ENCODE measurements at places on chromosomes 4 and X. TPM values are rescaled to one million over a fixed set of nuclear protein-coding genes. Genes with fewer than 3 reads are reported as not detected.

- no peaks in the 10 kb centered on the region for H3K27me3 ChIP-seq
- no peak overlapping the region for H3K4me3 ChIP-seq
- no peak for DNase-seq
- no peaks in the 10 kb centered on the region for H3K4me1 ChIP-seq
- no peak overlapping the region for H3K27ac ChIP-seq
Measured at GRCh38 chr4:99670409-99671073, 12.9 kb upstream of the C4orf54 start.

DNA sequence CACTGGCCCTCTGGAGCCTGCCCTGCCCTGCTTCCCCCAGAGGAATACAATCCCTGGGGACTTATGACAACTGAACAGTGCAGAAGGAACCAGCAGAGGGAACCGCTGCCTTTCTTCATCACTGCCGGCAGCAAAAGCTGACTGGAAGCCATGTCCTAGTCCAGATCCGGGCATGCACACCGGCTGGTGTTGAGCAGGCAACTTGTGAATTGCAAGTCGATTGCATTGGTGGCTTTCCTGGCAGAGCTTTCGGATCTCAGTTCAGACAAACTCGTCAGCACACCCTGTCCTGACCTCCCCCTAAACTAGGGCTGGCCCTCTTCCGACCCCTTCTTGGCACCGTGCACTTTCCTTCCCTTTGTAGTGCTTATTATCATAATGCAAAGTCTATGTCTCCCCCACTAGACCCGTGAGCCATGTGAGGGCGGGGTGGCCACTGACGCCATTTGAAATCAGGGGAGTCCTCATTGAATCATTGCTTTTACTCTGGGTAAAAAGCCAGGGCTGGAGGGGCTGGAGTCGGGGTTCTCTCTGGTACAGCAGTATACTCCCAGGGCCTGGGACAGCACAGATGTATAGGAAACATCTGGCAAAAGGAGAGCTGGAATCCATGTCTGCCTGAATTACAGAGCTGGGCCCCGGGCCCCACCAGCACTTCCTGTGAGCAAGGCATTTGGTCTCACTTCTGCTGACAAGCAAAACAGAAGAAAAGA lies 1.8 kb downstream of the ARHGAP4 start:
- DNase-seq, result no peak
- no peaks in the 10 kb centered on the region for H3K27me3 ChIP-seq
- no peak overlapping the region for H3K27ac ChIP-seq

DNA sequence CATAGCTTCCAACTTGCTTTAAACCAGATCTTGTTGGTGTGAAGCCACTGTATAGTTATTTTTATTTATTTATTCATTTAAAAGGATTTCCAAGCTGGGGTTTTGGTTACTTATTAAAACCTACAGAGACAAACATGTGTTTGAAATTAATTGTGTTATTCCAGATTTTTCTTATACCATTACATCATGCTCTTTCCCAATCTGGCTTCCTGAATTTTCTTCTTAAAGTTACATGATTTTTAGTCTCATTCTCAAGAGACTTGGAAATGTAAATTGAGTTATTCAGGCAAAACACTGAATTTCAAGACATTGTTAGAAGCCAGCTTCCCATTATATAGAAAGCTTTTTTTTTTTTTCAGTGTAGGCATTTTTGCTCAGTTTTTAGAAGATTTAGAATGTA lies 381.9 kb downstream of the IL1RAPL1 start:
- H3K27ac ChIP-seq, result no peak overlapping the region
- H3K4me1 ChIP-seq, result no peaks in the 10 kb centered on the region
- H3K27me3 ChIP-seq, result no peaks in the 10 kb centered on the region
- DNase-seq, result no peak
- no peaks in the 10 kb centered on the region for H3K36me3 ChIP-seq

DNA sequence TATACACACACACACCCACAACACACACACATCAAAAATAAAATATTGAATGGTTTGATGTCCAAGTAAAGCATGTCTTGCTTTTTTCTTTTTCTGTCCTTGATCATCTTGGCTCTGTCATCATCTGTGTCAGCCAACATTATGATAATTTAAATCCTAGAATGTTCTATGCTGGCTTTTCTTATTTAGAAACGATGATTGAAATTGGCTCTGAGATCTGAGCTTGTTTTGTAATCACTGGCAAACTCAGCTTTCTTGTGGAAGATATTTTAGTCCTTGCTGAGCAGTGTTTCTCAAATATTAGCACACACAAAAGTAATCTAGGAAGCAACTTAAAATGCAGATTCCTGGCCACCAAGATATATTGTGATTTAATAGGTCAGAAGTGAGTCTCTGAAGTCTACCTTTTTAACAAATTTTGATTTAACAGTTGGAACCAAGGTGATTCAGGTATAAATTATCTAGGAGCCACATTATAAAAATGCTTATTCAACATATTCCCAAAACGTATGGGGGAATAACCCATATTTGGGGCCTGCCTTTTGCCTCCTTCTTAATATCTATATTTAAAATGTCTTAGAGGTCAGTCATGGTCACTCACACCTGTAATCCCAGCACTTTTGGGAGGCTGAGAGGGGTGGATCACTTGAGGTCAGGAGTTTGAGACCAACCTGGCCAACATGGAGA lies 24.0 kb upstream of the DSPP start:
- H3K4me3 ChIP-seq, result no peak overlapping the region
- no peak for DNase-seq
- peaks cover 7% of the 10 kb centered on the region for H3K27me3 ChIP-seq
- no peaks in the 10 kb centered on the region for H3K36me3 ChIP-seq
- H3K4me1 ChIP-seq, result peaks cover 10% of the 10 kb centered on the region

- H3K4me3 ChIP-seq, result no peak overlapping the region
- peaks cover 2% of the 10 kb centered on the region for H3K36me3 ChIP-seq
- peaks cover 5% of the 10 kb centered on the region for H3K4me1 ChIP-seq
- H3K27me3 ChIP-seq, result no peaks in the 10 kb centered on the region
Measured at GRCh38 chrX:69025802-69026301, 139.4 kb downstream of the PJA1 start.

- H3K27me3 ChIP-seq, result peaks cover 17% of the 10 kb centered on the region
- no peak overlapping the region for H3K4me3 ChIP-seq
- no peaks in the 10 kb centered on the region for H3K4me1 ChIP-seq
- H3K27ac ChIP-seq, result no peak overlapping the region
Measured at GRCh38 chrX:19517965-19518364, 2.7 kb upstream of the MAP3K15 start.

GBA3 gene
- not detected for total RNA-seq

CFAP299 gene
- not detected for total RNA-seq

GPC3 gene
- 18.6 TPM for total RNA-seq

GPR119 gene
- not detected for total RNA-seq
